Stimulated activated CD4-positive, alpha-beta T cell treated with anti-CD3 and anti-CD28 coated beads, Interleukin-4, amount 100 ng/mL, for 1 hour (primary cell): ENCODE measurements at places on chromosomes 3 and 15.

DNA sequence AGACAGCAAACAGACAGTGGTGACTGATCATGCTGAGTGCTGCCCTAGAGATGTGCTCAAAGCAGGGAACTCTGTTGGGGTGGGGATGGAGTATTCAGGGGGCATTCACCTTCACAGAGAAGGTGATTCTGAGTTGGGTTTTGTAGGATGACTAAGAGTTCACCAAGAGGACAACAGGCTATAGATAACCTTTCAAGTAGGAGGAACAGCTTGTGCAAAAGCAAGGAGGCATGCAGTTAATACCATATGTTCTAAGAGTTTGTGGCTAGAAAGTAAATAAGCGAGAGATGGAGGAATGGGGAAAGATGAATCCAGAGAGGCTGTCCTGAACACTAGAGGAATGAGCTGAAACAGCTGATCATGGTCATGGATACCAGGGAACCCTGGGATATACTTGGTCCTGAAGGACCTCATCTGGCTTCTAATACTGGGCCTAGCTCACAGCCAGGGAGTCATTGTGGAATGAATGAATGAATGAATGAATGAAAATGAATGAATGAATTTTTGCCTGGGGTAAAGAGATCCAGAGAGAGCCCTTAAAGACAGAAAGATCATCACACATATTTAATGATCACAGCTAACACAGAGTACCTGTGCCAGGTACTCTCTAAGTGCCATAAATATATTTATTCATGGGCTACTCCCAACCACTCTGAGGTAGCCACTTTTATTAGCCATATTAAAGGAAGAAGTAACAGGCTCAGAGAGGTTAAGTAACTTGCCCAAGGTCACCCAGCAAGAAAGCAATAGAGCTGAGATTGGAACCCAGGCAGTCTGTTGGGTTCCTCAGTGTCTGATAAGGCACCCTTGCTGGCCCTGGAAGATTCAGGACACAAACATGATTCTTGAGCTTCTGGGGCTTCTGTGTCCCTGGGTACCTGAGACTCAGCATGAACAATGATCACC, 22.0 kb downstream of the SMAD6 start:
- no peak for DNase-seq

GRCh38 chr15:70322051-70322668, 224.4 kb upstream of the TLE3 start:
- no peak for DNase-seq

DNA sequence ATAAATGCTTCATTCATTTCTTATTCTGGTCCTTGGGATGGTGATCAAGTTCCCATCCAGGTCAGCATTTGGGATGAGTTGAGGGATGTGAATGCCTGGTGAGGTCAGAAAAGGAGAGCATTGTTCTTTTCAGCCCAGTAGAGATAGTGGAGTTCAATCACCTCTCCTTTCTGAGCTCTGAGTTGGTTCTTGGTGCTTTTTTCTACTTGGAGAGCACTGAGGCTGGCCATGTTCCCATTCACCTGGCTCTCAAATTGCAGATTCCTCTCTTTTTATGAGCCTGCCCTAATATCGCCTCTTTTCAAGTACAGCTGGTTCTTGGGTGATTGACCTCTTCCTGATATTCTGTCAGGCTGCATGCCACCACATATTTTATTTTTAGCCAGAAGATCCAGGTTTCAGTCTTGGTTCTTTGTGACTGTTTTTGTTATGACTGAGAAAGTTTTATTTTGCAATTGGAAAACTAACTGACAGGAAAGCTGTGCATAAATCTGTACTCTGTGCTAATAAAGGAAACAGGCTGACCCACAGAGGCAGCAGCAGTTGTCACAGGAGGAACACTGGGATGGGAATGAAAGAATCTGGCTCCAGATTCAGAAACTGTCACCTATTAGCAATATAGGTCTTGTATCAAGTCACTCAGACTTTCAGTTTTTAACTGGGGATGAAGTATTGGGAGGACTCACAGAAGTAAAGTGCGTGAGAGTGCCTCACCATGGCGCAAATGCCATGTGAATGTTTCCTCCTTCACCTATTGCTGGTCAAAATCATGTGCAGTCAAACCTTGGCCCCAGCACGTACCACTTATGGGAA, 10.7 kb downstream of the AQP9 start:
- DNase-seq, result no peak

DNA sequence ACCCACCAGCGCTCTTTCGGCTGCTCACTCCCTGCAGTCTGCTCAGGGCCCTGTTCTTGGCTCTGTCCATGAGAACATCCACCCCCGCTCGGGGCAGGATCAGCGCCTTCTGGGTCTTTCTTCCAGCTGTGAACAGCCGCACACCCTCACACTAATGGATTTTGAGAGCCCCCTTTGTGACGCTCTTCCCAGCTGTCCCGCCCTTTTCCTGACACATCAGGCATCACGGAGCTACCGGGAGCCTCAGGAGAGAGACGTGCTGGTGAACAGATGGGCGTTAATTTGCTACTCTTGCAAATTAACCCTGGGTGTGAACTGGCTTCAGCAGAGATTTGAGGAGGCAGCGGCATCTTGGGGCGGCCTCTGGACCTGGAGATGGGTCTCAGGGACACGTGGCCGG, 113.0 kb downstream of the TMEM266 start:
- no peak for DNase-seq

GRCh38 chr3:80014576-80014975, 246.8 kb upstream of the ROBO1 start:
- DNase-seq, result no peak

GRCh38 chr15:46386356-46386755, 751.5 kb downstream of the SQOR start:
- no peak for DNase-seq

DNA sequence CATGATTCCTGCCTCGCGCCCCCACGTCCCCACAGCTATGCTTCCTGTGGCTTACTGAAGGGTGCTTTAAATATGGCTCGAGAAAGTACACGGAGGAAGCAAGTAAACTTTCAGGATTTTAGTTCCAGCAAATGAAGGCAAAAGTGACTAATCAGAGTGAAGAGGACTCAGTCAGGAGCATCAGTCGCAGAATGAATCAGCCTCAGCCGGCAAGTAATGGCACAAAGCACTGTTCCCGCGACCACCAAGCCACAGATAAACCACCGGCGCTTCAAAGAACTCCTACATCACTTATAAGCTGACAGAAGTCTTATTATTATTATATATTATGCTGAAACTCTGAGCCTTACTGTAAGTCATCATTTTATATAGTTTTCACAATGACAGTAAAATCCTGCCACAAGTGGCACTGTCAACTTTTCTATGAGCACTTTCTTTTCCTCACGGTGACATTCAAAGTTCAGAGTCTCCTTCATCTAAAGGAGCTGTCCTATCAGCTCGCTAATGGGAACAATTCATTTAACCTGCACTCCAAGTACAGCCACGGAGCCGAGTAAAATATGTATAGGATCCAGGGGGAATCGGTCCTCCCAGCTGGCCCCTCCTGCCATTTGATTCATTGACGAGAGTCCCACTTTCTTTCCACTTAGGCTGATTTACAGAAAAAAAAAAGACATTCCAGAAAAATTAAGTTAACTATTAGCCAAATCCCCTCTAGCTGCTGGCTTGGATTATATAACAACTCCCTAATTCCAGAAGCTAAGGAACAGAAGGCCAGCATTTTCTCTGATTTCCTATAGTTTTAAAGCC, 217.0 kb upstream of the ICE2 start:
- peak; percentile 73 for DNase-seq

- peak; percentile 42 for DNase-seq
Observed at GRCh38 chr15:64507293-64507802, 47.0 kb downstream of the ZNF609 start.

DNA sequence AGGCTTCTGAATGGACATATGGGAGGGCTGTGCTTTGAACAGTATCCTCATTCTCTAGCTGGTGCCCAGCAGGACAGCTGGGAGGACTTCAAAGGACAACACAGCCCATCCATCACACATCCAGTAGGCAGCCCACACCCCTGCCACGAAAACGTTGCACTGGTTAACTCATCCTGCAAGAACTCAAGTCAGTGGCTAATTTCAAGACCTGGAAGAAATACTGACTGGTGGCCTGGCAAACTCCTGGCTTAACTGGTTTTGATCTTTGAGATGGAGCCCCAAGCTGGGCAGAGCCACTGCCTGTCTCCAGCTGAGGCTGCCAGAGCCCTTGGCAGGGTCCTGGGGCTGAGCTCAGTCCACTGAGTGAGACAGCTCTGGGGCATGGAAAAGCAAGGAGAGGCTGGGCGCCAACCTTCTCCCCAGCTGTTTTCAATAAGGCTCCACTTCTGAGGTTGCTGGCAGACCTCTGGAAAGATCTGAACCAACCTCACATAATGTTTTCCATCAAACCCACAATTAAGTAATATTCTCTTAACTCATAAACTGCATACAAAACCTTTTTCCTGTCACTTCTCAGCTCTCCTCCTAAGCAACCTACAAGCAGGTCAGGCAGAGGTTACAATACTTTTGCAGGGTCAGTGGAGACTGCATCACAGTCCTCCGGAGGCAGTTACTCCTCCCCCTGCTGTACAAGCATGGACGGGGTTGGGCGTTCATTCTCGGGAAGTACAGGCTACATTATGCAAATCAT, 110.3 kb downstream of the MYLK start:
- DNase-seq, result no peak

DNA sequence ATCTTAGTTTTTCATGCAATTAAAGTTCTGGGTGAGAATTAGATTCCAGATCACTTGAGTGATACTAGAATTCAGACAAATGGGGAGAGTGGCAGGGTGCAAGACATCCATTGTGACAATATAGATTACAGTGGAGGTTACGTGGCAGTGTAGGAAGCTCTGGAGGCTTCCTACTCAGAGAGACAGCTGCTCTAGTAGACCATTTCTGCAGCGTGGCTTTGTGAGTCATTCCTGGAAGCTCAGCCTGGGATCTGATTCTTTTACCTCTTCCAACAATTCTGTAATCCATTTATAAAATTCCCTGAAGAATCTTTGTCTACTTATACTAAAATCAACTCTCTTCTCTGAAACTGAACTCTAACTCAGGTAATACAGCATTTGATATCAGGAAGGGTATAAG, 90.4 kb upstream of the ASB14 start:
- DNase-seq, result no peak

GRCh38 chr15:62719316-62719715, 323.2 kb upstream of the TPM1 start:
- DNase-seq, result no peak

GRCh38 chr3:124791639-124792151, 61.4 kb downstream of the UMPS start:
- no peak for DNase-seq
